ENCODE measurements at places on chromosomes 7 and 10.

- DNase-seq = no peak
Measured at GRCh38 chr7:15033039-15033438, 130.5 kb upstream of the DGKB start.

GRCh38 chr10:119449760-119450461, 92.6 kb downstream of the RGS10 start:
- DNase-seq = no peak

GRCh38 chr7:137886746-137887145, 40.0 kb upstream of the DGKI start:
- no peak for DNase-seq

GRCh38 chr7:158828133-158829020, 932 bp downstream of the ESYT2 start:
- no peak for DNase-seq

DNA sequence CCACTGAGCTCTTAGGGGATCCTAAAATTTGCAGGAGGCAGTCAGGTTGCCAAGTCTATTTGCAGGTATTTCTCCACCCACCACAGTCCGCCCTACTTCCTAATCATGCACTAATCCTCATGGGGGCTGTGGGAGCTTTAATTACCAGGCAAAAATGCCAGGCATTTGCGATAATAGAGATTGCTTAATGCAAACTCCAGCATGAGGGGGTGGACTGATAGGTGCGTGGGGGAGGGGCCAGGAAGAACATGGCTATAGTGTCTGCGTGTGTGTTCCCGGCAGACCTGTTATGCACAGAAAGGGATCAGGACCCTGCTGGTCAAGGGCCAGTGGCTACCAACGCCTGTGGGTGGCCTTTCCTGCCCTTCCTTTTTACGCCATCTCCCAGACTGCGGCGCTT, 15.6 kb upstream of the AQP1 start:
- DNase-seq = no peak

DNA sequence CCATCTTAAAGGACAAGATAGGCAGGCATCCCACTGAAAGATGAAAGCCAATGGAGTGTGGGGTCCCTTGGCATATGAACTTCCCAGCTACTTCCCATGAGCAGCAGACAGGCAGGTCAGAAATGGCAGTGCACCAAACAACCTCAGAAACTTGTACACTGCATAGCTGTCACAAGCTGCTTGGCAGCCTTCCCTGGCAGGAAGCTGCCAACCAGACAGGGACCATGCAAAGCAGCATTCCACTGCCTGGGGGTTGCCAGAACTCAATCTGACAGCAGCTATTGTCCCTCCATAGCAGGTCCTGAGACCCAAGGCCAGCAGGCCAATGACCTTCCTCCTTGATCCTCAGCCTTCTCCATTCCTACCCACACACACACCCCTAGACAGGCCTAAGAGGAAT, 139.5 kb downstream of the PLCE1 start:
- DNase-seq = no peak

- no peak for DNase-seq
Measured at GRCh38 chr7:45252248-45252647, 94.7 kb downstream of the RAMP3 start.

- no peak for DNase-seq
Measured at GRCh38 chr7:82816272-82816671, 346.4 kb downstream of the PCLO start.

DNA sequence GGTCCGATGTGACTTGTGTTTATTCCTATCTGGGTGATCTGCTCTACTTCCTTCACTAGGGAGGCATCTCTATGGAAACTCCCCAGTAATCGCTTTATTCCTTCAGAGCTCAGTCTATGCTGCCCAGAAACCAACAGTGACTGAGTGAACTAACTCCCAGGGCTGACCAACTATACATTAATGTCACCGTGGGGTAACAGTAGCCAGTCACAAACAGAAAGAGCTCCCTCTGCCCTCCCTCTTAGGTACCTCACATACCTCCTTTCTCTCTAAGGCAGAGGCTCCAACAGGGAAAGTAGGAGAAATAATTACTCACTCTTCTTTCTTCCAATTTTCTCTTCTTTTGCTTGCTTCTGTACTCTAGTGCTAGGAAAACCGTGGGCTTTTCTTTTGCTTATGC, 855.0 kb downstream of the REEP3 start:
- no peak for DNase-seq
